NCI-H1417 treated with DMSO at 0.1 percent for 48 hours (cell line): ENCODE measurements at places on chromosomes 3 and 15.

DNA sequence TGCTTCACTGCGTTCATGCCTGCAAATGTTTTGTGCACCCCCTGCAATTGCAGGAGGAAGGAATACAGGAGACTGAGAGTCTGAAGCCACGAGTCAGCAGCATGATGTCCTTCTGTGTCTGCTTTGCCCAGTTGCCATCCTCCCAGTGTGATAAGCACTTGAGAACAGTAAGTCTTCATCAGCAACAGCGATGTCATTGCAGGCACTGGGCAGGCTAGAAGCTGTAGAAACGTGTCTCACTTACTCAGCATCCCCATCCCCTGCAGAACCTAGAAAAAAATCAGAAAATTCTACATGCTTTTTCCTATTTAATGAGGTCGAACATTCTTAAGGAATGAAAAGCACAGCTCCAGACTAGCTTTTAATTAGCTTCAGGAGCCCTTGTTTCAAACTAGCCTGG lies 156.5 kb upstream of the LPP start:
- DNase-seq, result no peak

GRCh38 chr3:160707187-160707794 lies 30.3 kb downstream of the ARL14 start:
- peak; percentile 62 for DNase-seq

DNA sequence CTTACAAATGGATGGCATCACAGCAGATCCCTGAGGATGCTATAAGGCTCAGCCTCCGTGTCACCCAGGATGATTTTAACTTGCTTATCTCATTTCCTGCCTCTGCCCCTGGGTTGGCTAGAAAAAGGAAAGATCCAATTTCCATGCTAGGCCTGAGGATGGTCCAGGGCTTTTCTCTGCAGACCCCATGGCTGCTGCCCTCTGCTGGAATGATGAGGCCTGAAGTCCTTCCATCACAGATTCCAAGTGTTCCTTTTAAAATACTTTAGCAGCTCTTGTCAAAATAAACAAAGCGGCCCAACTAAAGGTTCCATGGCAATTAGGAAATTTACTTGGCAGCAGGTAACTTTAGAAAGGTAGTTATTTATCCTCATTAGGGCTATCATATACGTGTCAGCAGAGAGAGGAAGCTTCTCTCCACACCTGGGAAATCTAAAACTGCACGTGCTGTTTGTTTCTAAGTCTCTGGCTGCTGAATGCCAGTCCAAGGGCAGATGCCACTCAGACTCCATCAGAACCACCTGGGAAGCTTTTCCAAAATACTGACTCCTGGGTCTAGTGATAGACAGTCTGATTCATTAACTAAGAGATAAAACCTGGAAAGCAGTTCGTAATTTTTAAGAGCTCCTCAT lies 401.9 kb upstream of the IL12A start:
- peak; percentile 16 for DNase-seq

DNA sequence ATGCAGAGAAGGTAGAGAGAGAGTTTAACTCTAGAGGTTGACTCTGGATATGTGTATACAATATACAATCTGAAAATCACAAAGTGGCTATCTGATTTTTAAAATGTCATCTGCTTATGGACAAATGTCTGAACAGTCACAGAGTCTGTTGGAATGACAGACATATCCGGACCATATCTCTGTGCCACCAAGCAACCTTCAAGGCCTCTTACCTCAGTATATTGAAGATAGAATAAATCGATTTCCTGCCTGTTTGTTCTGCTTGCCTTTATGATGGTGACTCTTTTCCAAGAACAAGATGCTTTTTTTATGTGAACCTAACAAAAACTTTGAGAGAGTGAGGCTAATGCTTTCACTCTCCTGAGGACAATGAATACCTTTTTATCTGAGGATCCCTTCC lies 151.1 kb downstream of the RBPMS2 start:
- no peak for DNase-seq

- no peak for DNase-seq
Measured at GRCh38 chr15:39332846-39333245, 248.0 kb upstream of the THBS1 start.
